ENCODE measurements at places on chromosomes 11 and 22.

DNA sequence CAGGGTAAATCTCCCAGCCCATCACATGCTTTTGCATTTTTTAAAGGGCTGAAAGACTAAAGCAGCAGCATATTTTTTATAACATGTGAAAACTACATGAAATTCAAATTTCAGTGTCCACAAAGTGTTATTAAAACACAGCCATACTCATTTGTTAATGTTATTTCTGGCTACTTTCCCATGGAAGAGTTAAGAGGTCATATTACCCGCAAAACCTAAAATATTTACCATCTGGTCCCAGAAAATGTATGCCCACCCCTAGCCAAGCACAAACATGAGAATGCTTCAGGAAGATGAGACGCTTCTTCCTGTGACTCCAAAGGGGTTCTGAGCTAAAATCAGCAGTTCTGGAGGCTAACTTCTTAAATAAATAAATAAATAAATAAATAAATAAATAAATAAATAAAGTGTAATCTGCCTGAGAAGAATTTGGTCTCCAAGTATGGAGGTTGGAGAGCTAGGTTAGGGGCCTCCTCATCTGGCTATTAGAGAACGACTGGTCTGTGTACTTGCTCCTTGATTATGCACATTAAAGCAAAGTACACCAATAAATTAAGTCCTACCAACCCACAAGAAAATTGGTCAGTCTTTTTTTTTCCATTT lies 9.7 kb downstream of the IMMP1L start:
- DNase-seq = no peak

GRCh38 chr11:123203471-123203870 lies 8.4 kb upstream of the CLMP start:
- DNase-seq = no peak

DNA sequence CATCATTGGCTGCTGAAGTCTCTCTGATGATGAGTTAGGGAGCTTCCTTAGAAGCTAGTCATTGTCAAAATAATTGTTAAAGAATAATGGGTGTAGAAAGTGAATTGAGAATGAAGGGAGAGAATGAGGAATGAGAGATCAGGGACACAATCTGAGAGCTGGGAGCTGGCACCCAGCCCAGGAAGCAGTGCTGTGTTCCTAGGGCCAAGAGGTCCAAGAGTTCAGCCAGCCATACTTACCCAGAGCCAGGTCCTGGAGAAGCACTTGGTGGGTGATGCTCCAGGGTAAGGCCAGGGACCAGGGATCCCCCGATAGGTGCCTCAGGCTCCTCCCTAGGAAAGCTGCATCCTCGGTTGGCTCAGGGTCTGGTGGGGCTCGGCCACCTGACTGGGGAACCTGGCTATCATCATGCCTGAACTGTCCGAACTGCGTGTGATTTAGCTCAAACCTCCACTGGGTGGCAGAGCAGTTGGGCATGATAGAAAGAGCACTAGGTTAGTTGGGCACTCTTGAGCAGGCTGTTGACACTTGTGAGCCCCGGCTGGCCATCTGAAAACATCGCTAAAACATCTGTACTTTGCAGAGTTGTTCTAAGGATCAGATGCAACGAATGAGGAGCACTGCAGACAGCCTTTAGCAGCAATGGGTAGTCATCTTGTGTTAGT lies 123.9 kb upstream of the NCAM1 start:
- DNase-seq = no peak

DNA sequence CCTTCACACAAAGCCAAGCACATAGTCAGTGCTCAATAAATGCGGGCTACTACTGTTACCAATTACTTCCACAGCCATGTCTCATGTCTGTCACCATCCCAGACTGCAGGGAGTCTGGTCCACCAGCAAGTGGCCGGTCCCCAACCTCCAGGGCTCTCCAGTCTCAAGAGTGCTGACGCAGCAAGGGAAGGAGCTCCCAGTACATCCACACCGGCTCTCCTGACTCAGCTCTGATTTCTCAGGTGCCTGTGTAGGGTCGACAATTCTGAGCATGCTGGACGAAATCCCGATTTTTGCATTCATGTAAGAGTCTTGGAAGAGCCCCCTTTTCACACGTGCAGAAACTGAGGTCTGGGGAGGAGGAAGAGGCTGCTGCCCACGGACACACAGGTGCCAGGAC lies 10.3 kb upstream of the NEFH start:
- no peak for DNase-seq

GRCh38 chr22:29713156-29713727 lies 6.6 kb upstream of the CABP7 start:
- DNase-seq = no peak

- no peak for DNase-seq
Measured at GRCh38 chr11:19284881-19285280, 44.1 kb upstream of the E2F8 start.

- DNase-seq = peak; percentile 41
Measured at GRCh38 chr11:62958547-62959421, 26.0 kb downstream of the SLC22A6 start.

DNA sequence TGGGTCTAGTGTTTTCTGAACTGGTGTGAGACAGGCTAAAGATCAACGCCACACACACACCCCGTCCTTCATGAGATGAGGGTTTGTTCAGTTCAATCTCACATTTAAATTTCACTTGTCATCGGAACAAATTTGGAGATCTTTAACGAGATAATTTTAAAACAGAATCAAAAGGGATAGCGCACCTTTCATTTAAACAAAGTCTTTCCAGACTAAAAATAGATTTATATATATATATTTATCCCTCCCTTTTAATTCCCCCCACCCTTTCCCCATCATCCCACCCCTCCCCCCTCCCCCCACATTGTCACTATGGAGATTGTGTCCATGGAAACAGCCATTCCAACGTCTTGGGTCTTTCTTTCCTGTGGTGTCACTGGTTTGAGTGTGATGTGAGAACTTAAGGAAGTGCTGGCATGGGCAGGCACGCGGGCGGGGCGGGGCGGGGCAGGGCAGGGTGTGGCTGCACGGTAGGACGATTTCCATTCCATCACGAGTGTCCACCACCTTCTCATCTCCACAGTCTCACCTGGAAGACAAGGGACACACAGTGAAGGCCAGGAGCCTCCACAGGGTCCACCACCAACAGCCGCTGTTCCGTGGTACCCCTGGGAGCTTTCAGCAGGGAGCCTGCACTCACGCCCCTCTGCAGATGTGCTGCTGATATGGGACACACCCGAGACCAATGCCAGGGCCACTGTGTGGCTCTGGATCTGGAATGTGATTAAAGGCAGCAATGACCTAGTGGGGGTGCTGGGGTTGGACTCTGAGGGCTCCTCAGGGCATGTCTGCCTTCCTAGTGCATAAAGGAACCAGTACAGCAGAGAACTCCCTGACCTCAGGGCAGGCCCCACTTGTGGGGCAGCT lies 30.5 kb upstream of the CYP2D6 start:
- no peak for DNase-seq
